ENCODE measurements at places on chromosomes 2 and 18. TPM values are rescaled to one million over a fixed set of nuclear protein-coding genes. Genes with fewer than 3 reads are reported as not detected.

Gene PTPRN
- 9.0 TPM for total RNA-seq

Gene MYO1B
- 88.9 TPM for total RNA-seq

Gene SIX3
- not detected for total RNA-seq

Gene COBLL1
- total RNA-seq: 2.2 TPM

Gene DNER
- total RNA-seq: 0.60 TPM

Gene ZBTB7C
- not detected for total RNA-seq

Gene SLC11A1
- total RNA-seq: 0.12 TPM

Gene HOXD11
- total RNA-seq: not detected

Gene POTEJ
- total RNA-seq: not detected

Gene RALB
- 75.2 TPM for total RNA-seq

Gene ARHGAP25
- 1.1 TPM for total RNA-seq

Gene MAP2
- total RNA-seq: 0.82 TPM

Gene TEKT4
- total RNA-seq: not detected

Gene RAX
- total RNA-seq: not detected

Gene UGT1A3
- not detected for total RNA-seq

Gene MAP3K20
- 68.8 TPM for total RNA-seq

Gene SF3B1
- total RNA-seq: 168 TPM

Gene IL18R1
- 1.1 TPM for total RNA-seq

Gene MAPK4
- total RNA-seq: not detected

Gene IL36B
- total RNA-seq: not detected

Gene SGO2
- 2.6 TPM for total RNA-seq

Gene CAVIN2
- 18.4 TPM for total RNA-seq

Gene FAM110C
- under 0.01 TPM for total RNA-seq

Gene MC2R
- not detected for total RNA-seq

Gene TEX51
- not detected for total RNA-seq

Gene CD207
- not detected for total RNA-seq

Gene BCS1L
- 34.0 TPM for total RNA-seq

Gene SPC25
- not detected for total RNA-seq

Gene FOXI3
- not detected for total RNA-seq

Gene TMEM169
- total RNA-seq: 0.47 TPM

Gene STPG4
- 0.23 TPM for total RNA-seq

Gene NAGK
- total RNA-seq: 73.1 TPM

Gene CCDC85A
- 2.8 TPM for total RNA-seq

Gene RUFY4
- total RNA-seq: 0.08 TPM

Gene SERPINB2
- not detected for total RNA-seq

Gene ABCB11
- total RNA-seq: not detected

Gene REG3A
- total RNA-seq: not detected

Gene MBP
- 28.9 TPM for total RNA-seq

Gene CCDC178
- total RNA-seq: not detected

Gene CPO
- total RNA-seq: 0.47 TPM

Gene DUSP19
- total RNA-seq: 3.4 TPM

Gene ITPRIPL1
- 0.75 TPM for total RNA-seq

Gene RNU2-63P
- total RNA-seq: not detected

Gene TLX2
- total RNA-seq: not detected

Data from smooth muscle cell of the coronary artery (primary cell).